ENCODE measurements at places on chromosomes 11 and 22.

DNA sequence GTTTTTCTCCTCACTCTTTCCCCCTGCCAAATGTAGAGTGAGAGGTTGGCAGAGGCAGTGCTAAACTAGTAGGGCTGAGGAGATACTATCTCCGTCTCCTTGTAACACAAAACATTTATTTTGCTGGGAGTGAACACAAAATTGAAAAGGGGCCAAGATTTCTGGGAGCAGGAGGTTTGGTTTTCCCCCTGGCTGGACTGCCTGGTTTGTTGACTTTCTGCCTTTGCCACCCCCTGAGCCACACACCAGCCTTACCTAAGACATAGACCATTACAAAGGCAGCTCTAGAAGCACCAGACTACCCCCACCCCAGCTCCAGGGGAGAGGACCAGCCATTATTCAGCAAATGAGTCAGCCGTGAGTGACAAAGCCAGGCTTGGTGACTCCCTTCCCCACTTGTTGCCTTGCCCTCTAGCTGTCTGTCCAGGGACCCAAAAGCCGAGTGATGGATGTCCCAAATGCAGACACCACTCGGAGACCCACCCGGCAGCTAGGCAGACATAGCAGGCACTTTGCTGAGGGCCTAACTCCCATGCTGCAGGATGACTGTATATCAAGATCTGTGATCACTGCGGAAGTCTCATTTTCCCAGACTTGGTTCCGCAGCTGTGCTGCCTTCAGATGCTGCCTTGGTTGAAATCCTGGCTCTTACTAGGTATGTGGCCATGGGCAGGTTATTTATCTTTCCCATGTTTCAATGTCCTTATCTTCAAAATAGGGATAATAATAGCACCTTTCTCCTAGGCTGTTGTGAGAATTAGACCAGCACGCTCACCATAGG, 17.7 kb upstream of the CDON start:
- no peak for DNase-seq

GRCh38 chr22:37741312-37741795, 44.5 kb downstream of the TRIOBP start:
- DNase-seq = peak; percentile 94

- DNase-seq = no peak
These were observed 118.5 kb upstream of the ARHGAP20 start for GRCh38 chr11:110830747-110831146.

DNA sequence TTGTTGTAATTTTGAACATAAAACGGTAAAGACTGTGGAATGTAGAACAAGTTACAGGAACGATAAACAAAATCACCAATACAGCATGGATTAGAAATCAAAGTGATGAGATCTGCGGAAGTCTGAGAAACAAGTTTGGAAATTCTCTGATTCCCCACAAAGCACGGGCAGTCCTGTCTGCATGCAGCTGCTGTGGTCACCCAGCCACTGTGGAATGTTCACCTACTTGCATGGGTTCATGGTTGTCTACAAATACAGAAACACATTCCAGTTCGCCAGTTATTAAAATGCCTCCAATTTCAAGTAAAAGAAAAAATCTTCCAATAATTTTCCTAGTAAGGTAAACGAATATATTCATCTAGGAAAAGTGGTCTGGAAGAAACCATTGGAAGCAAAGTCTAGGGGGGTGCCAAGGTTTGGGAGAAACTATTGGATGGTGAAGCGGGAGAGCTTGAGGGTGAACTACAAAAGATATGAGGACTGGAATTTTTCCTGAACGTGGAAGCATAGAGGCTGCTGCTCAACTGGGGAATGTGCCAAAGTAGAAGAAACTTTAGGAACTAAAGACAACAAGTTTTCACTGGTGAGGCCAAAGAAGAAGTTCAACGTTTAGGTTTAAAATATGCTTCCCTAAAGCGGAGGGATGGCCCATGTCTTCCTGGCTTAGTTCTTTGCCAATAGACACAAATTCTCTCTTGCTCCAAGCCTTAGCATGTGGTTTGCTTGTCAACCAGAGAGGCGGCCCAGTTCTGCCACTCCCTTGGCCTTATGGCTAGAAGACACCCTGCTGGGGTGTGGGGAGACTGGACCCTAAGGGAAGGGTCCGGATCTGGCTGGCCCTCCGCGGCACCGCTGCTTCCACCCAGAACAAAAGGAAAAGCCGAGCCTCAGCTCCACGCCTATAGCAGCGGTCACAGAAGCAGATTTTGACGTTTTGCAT, 70.2 kb downstream of the CTTN start:
- DNase-seq = no peak

- DNase-seq = no peak
These were observed 3.7 kb downstream of the PTPRCAP start for GRCh38 chr11:67433536-67434394.

DNA sequence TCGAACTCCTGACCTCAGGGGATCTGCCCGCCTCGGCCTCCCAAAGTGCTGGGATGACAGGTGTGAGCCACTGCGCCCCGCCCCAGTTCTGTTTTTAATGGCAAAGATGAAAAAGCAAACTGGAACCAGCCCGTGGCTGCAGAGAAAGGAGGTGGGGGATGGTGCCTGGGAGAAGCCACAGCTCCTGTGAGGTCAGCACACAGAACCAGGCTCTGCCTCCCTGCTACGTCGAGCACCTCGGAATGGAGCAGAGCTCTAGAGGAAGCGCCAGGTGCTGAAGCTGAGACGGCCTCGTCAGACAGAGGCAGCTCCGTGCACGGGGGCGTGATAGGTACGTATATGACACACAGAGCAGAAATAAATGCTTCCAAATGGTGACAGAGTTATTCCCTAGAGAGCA, 8.5 kb downstream of the DRD4 start:
- DNase-seq = no peak

- no peak for DNase-seq
These were observed 22.9 kb downstream of the TNKS1BP1 start for GRCh38 chr11:57301711-57302423.

DNA sequence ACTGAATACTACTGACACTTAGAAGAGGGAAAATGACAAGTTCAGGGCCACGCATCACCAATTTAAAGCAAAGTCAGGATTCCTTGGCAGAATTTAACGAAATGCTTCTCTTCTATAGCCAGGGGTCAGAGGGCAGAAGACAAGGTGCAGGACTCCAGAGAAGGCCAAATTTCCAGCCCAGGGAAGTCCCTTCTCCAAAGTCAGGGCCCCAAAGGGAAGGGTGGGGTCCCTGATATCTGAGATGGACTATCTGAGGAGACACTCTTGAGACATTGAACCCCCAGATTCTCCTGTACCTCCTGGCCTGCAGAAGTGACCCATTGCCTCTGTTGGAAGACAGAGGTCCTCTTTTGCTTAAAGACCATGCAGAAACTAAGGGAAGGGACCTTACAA, 91.2 kb downstream of the RPS6KA4 start:
- no peak for DNase-seq

GRCh38 chr11:41419901-41420300, 39.6 kb downstream of the LRRC4C start:
- DNase-seq = no peak

- no peak for DNase-seq
These were observed 18.4 kb downstream of the FAM118B start for GRCh38 chr11:126229858-126230540.

GRCh38 chr11:131796541-131796940, 426.1 kb downstream of the NTM start:
- no peak for DNase-seq

DNA sequence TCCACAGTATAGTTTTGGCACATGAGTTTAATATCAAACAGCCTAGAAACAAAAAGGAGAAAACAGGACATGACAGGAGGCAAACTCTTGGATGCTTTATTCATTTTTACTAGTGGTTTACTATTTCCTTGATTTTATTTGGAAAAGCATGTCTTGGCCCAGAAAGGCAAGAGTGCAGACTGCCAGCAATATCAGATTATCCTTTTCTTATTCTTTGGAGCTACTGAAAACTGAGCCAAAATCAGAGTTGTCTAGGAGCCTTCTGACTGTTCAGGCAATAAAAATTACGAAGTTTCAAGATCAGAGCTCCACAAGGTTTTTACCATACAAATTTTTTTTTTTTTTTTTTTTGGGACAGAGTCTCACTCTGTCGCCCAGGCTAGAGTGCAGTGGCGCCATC, 16.0 kb downstream of the CELF1 start:
- DNase-seq = no peak

DNA sequence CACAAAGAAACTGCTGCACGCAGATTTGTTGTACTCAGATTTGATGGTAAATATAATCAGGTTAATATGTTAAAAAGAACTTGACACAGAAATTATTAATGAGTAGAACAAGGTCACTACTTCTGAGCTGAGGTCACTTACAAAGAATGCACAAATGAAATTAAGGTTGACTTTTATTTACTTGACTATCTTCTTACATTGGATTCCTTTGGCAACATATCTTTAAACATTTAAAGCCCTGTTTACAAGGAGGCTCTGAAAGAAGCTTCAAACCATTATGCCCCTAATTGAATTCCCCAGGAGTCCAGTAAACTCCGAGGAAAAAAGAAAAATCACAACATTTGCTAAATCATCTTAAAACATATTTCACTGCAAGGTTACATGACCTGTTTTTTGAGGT, 245.5 kb downstream of the SOX6 start:
- no peak for DNase-seq

DNA sequence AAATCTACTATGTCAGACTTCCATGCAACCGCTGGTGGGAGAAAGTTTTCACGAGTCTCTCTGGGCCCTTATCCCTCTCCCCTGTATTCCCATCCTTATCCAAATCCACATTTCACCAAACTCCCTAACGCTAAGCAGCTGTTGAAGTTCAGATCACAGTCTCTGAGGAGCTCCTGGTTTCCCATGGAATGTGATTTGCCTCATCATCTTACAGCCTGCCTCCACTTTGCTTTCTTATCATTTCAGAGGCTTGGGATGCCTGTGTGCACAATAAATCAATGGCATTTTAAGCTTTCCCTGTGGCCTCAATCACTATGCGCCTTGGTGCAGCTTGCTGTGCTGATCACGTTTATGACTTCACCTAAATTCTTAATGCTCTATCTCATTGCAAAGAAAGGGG, 352.4 kb upstream of the FAT3 start:
- no peak for DNase-seq

GRCh38 chr11:120666121-120666639, 154.6 kb downstream of the GRIK4 start:
- no peak for DNase-seq

GRCh38 chr11:74446532-74446938, 20.8 kb downstream of the KCNE3 start:
- DNase-seq = no peak

GRCh38 chr11:110337570-110338193, 41.3 kb upstream of the RDX start:
- no peak for DNase-seq

- DNase-seq = no peak
These were observed 15.3 kb upstream of the MUC5B start for GRCh38 chr11:1207401-1208143.

GRCh38 chr11:6569706-6570105, 33.7 kb downstream of the RRP8 start:
- no peak for DNase-seq

- no peak for DNase-seq
These were observed 259.9 kb downstream of the BUD13 start for GRCh38 chr11:116512841-116513240.

DNA sequence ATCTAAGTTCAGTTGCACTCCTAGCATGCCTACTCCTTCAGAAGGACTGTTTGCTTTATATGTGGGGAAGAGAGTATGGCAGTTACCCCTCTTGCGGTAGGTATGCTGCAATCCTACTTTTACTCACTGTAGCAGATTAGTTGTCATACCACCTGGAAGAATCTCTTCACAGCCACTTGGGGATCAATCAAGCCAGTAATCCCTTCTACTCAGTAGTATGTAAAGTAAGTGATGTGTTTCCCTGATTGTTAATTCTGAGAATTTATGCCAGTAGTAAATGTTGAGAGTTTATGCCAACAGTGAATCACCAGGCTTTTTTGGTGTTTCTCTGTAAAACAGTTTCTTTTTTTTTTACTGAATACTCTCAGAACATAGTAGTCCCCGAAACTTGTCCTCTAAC, 34.4 kb downstream of the PRMT3 start:
- DNase-seq = no peak

All from AG09309 (cell line).